ENCODE measurements at places on chromosomes 5 and 9. TPM values are rescaled to one million over a fixed set of nuclear protein-coding genes. Genes with fewer than 3 reads are reported as not detected.
A peak's percentile ranks its signal among the peaks of the same experiment; 100 is the strongest.

- DNase-seq = no peak
Measured at GRCh38 chr5:1297243-1297642, 2.4 kb upstream of the TERT start.

- DNase-seq = peak; percentile 48
Measured at GRCh38 chr9:99058964-99059921, 45.7 kb upstream of the TGFBR1 start.

LCN9 gene
- total RNA-seq = not detected

DNA sequence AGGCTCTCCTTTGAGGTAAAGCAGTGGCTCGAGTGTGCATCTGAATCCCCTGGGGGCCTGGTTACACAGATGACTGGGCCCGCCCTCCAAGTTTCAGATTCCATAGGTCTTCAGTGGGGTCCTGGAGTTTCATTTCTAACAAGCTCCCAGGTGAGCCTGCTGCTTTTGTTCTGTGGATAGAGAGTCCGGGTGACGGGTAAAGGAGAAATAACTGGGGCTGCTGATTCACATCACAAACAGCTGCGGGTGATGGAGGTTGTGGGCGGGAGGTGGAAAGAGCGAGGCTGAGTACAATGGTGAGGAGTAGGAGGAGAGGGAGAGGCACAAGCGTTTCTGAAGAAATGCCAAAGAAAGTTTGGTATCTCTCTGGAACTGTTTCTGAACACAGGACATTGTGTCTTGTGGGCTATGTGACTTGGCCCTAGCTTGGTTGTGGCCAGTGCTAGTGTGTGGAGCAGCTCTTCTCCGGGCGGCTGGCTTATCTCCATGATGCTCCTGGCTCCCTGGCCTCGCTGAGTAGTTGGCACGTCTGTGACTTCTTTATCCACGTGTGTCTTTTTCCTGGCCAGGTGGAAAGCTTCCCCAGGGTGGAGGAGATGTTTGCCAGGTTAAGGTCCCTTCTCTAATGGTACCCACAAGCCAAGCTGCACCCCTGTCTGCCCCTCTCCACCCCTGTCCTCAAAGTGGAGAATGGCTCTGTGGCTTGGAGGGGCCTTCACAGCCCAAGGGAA is 61.7 kb downstream of the HSPA4 start:
- DNase-seq = no peak

SAPCD2 gene
- total RNA-seq = 78.8 TPM

GRCh38 chr5:54669845-54670244 is 152.3 kb downstream of the SNX18 start:
- no peak for DNase-seq

CHSY3 gene
- total RNA-seq = not detected

- DNase-seq = no peak
Measured at GRCh38 chr5:94102849-94103248, 361.4 kb upstream of the POU5F2 start.

DNA sequence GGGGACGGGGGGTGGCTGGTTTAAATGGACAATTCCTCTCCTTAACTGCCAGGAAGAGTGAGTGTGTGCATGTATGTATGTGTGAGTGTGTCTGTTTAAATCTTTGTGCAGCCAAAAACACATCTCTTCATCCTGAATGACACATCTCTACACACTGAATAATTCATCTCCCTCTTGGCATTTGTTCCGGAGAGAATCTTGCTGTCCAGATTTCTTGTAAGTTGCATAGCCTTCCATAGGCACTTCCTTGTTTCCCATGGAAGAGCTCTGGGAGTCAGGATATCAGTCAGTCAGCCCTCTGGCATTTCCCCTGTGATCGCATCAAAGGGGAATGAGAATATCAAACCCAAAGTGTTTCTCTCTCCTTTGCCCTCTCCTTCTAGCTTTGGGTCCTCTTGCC is 74.7 kb downstream of the WWC1 start:
- no peak for DNase-seq

GRCh38 chr9:129604766-129605163 is 16.1 kb downstream of the C9orf50 start:
- DNase-seq = no peak

- DNase-seq = no peak
Measured at GRCh38 chr9:2676466-2676865, 40.8 kb upstream of the KCNV2 start.

DNA sequence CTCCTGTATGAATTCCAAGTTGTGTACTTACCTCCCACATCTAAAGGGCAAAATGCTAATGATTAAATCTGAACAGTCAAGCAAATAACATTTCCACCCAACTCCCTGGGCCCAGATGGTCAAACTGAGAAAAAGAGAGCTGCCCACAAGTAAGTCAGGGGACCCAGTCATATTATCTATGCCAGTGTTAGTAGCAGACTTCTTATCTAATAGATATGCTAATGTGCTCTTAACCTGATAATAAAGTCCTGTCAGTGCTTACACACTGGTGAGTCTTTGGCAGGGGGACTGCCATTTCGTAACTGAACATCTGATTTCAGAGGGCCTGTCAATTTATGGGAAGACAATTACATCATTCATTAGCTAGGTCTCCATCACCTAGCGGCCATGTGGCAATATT is 292.3 kb upstream of the WWC1 start:
- DNase-seq = no peak

DNA sequence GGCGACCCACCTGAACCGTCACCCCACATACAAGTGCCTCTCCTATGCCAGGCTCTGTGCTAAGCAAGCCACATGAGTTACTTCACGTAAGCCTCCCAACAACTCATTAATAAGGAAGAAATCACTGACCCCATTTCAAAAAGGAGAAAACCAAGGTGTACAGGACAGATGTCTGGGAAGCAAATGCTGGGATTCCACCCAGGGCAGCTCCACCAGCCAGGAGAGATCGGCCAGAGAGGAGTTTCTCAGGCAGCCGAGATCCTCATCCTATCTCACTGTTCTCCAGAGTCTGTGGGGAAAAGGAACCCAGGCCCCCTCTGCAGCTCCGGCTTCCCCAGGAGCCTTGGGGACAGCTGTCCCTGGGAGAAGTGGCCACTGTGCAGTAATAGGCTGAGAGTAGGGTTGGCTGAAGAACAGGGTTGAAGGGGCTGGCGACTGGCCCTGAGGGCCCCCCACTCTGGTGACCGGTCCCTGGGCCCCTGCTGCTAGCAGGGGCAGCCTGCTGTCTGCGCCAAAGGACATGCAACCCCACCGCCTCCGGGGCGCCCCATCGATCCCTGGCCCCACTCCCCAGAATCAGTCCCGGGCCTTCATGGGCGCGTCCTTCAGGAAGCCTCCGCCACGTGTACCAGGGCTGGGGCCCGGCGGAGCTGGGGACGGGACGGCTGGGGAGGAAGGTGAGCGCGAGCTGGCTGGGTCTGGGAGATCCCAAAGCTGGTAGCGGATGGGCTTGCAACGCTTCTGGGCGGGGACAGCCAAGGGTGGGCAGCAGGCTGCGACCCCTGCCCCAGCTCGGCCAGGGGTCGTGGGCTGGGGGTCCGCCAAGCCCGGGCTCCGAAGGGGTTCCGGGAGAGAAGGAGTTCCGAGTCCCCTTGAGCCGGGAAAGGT is 44.1 kb upstream of the STXBP1 start:
- peak; percentile 50 for DNase-seq

FBXL7 gene
- 0.09 TPM for total RNA-seq

DNA sequence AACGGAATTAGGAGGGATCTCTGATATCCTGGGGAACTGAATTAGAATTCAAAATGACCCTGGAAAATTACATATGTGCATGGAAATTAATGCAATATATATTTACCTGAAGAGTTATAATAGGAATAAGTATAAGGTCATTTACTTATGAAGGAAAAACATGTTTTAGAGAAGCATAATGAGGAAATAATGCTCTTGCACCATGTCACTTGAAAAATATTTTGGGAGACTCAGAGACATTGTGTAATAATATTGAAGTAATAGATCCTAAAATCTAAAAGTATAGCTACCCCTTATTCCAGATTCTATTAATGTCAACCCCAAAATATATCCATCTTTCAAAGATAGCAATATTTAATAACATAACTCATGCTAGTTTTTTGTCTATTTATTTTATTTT is 28.4 kb downstream of the SPZ1 start:
- DNase-seq = no peak

INSL6 gene
- not detected for total RNA-seq

All from K562 (cell line).